NCI-H524 (cell line): ENCODE measurements at places on chromosomes 4 and X.

DNA sequence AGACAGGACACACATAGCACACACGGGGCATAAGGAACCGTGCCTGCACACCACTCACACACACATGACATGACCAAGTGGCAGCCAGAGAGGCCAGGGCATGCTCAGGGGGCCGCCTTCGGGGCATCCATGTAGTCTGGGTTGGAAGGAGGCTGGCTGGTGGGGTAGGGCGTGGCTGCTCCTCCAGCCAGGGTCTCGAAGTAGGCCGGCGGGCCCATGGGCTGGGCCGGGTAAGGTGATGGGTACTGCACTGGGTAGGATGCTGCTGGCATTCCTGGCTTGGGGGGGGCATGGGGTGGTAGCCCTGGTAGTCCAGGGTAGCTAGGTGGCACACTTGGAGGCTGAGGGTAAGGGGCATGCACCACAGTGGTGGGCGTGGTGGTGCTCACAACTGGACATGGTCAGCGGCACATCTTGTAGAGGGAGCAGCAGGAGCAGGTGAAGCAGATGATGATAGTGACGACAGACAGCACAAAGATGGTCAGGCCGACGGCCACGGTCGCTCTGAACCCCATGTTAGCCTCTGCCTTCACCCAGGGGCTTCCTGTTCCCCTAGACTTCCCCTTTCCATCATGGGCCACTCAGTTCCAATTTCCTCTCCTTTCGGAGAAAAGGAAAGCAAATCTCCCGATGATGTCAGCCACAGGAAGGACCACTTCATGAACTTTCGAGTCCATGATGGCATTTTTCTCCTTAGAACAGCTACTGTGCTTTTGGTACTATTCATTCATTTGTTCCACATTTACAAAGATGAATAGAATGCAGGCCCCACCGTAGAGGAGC, 10.9 kb upstream of the DDX3X start:
- no peak for DNase-seq

DNA sequence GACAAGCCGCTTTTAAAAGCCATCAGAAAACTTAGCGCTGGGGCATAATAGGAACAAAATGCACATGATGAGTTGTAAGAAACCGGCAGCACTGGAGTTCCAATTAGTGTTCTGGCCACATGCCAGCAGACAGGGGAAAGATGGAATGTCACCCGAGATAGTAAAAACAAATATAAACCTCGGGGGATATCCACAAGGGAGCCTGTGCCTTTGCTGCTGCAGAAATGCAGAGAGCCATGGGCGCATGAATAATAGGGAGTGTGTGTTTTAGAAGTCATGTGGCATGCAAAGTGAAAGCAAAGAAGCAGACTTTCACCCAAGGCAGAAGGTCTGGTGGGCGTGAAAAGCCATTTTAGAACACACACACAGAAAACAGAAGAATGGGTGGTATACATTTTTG, 19.1 kb downstream of the GPRASP3 start:
- DNase-seq: no peak

DNA sequence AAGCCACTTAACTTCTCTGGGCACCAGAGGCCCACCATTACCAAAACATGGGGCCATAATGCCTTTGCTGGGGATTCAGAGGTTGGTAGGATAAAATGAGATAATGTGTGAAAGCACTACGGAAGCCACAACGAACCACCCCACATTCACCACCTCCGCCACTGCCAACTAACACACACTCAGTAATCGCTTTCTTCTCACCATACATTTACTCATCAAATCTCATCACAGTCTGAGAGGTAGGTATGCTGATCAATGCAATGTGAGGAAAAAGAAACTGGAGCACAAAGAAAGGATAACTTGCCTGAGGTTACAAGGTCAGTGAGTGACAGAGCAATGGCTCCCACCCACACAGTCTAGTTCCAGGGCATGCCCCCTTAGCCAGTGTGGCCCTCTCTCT, 257.3 kb downstream of the NR3C2 start:
- no peak for DNase-seq

- DNase-seq: no peak
These were observed 1.3 kb upstream of the CTSO start for GRCh38 chr4:155954939-155955338.

- DNase-seq: no peak
These were observed 337.6 kb downstream of the HNRNPD start for GRCh38 chr4:82036181-82036580.

GRCh38 chrX:143632625-143633410, 3.1 kb downstream of the SLITRK4 start:
- peak; percentile 24 for DNase-seq

GRCh38 chr4:80646061-80646460, 310.5 kb downstream of the CFAP299 start:
- no peak for DNase-seq

DNA sequence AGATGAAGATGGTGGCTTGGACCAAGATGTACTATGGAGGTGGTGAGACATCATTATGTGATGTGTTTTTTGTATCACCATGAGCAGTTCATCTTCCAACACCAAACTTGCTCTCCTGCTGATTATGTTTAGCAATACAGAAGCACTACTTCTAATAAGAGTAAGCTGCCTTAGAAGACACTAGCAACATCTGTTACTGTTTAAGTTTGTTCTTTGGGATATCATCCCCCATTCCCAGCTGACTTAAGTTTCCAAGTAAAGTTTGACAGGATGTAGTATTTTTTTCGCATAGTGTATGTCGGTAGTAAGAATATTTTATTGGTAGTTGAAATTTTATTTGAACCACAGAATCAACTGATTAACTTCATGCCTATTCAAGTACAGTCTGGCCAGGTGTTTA, 123.5 kb upstream of the BMPR1B start:
- no peak for DNase-seq

DNA sequence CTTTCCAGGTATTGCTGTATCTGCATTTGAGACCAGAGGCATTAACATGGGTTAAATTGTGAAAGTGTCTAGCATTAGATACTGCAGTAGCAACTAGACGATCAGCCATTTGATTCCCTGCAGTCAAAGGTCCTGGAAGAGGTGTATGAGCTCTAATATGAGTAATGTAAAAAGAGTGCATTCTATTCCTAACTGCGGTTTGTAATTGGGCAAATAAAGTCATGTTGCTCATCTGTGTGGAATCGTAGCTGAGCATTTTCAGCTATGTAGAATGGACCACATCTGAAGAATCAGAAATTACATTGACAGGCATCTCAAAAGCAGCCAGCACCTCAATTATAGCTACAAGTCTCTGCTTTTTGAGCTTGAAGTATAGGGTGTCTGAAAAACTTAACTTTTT, 157.6 kb downstream of the ZNF518B start:
- no peak for DNase-seq

- peak; percentile 69 for DNase-seq
These were observed 47.5 kb downstream of the CLDN34 start for GRCh38 chrX:10014462-10015354.

DNA sequence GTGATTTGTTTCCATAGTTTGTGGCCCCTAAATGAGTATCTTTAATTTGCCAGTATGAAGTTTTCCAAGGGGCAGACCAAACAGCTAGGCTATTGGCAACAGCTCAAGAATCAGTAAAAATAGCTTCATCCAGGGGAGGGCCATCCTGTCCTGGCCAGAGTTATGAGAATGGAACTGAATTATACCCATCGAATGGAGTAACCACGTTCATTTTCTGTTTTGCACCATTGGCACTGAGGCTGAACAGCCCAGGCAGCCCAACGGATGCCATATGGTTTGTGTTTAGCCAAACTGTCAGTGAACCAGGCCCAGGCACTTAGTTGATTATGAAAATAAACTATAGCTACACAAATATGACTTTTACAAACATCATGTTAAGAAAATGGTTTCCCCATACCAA, 17.7 kb upstream of the ASB5 start:
- DNase-seq: no peak

DNA sequence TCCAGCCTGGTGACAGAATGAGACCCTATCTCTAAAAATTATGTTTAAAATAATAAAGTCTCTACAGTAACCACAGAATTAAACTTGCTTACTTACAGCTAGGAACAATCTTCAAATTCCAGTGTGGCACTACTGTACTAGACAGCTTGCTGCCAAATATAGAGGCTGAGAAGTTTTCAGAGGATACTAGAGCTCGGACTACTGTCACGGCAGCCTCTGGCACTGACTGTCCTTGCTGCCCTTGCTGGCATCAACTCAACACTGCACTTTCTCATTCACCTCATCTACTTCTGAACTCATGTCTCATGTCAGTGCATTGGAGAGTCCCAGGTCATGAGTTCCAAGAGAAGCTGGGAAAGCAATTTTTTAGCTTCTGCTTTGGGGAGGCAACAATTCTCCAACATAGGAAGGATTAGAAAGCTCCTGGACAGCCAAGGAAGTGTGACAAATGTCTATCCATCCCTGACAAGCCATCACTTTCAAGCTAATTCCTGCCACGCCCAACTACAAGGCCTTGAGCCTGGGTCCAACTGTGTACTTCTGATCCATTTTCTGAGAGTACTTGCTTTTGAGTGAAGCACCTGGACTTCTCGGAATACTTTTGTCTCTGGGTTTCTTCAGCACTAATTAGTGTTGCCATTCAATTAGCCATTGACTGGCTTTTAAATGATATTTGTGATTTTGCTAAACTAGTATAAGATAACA, 98.6 kb upstream of the NR3C2 start:
- DNase-seq: no peak

GRCh38 chrX:134737061-134737460, 78.8 kb upstream of the PLAC1 start:
- peak; percentile 19 for DNase-seq

DNA sequence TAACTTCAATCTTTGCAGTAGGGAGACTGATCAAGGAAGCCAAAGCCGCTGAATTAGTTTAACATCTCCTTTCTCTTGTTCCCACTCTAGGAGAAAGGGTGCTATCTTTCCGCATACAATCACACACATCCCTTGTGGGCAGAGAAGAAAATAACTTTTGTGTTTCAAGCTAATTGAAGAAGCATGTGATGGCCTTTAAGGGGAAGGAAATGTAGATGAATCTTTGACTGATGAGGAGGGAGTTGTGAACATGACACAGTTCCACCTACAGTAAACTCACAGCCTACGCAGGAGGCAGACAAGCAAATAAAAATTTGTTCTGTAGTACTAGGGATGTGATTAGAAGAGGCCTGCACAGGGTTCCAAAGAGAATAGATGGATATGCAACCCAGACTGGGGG, 14.7 kb upstream of the SPATA4 start:
- no peak for DNase-seq

DNA sequence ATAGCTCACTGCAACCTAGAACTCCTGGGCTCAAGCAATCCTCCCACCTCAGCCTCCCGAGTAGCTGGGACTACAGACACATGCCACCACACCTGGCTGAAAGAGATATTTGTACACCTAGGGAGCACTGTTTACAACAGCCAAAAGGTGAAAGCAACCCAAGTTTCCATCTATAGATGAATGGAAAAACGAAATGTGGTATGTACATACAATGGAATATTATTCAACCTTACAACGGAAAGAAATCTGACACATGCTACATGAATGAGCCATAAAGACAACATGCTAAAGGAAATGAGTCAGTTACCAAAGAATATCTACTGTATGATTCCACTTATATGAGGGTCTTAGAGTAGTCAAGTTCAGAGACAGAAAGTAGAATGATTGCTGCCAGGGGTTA, 52.2 kb downstream of the ABCG2 start:
- DNase-seq: no peak

GRCh38 chr4:145938618-145939440, at the start of gene ZNF827:
Gene ZNF827 (minus strand): TSS chr4:145938823. CDS start chr4:145938407, 416 bp downstream.
- DNase-seq: peak; percentile 18

DNA sequence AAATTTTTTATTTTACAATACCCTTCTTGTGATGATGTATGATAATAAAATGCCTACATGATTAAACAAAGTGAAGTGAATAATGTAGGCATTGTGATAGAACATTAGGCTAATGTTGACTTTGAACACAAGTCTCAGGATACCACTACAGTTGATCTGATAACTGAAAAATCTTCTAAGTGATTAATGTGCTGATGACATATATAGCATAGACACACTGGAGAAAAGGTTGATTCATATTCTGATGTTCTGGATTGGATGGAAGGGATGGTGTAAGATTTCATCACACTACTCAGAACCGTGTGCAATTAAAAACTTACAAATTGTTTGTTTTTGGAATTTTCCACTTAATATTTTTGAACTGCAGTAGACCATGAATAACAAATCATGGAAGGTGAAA, 738.5 kb downstream of the TECRL start:
- no peak for DNase-seq

GRCh38 chr4:115781528-115782146, 668.2 kb upstream of the NDST4 start:
- no peak for DNase-seq

DNA sequence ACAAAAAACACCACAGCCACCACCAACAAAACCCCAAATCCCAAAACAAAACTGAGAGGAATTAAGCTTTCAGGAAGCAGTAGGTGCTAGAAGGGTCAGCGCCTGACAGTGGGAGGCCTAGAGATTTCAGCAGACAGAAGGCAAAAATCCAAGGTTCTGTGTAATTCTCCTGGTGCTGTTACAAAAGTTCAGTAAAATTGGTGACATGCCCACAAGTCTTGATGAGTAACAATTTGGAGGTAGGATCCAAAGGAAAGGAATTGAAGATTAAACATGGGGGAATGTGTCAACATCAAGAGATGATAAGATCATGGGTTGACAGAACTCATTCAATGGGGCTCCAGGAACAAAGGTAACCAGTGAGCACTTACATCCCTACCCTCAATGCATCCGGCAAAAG, 653.8 kb upstream of the CPEB2 start:
- no peak for DNase-seq

- no peak for DNase-seq
These were observed 23.4 kb downstream of the STIM2 start for GRCh38 chr4:26884026-26884425.

GRCh38 chr4:149723065-149723464, 92.6 kb downstream of the IQCM start:
- DNase-seq: no peak

DNA sequence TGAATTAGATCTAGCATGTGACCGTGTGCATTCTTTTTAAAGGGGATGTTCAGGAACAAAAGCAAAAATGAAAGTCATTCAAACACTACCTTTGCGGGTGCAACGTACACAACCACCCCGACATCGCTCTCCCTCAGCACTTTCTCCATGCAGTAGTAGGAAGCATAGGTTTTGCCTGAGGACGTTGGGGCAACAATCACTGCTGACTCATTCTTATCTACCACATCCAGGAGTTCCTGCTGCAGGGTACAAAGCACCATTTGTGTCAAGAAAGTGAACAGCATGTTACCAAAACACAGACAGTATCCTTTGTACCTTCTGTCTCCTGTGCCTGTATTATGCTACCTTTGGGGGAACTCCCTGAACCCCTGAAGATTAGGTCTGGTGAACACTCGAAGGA, 58.6 kb downstream of the DDX60L start:
- no peak for DNase-seq

DNA sequence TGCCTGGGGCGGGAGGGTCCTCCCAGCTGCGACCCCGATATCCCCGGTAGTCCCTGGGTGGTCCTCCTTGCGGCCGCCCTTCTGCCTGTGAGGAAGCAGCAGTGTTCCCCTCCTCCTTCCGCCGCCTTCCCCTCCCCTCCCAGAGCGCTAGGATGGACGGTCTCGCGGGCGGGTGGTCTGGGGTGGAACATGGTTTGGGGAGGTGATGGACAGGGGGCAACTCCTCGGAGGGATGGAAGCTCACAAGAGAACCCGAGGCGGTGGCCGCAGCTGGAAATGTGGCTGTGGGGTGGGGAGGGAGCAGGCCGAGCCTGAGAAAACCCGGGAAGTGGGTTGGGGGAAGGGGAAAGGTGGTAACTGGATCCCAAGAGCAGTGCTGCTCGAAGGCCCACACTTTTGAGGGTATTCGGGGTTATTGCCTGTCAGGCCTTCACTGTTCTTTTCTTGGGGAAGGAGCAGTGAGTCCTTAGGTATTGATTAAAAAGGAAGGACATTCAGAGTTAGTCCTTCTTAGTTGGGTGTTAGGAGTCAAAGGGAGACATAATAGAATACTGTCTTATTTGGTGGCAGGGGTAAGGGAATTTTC, 581 bp downstream of the UBE2K start:
- peak; percentile 63 for DNase-seq
